Activated CD4-positive, alpha-beta T cell treated with anti-CD3 and anti-CD28 coated beads, Interleukin-2, amount 50 U/mL, for 4 hours (primary cell): ENCODE measurements at places on chromosomes 3 and 15.

DNA sequence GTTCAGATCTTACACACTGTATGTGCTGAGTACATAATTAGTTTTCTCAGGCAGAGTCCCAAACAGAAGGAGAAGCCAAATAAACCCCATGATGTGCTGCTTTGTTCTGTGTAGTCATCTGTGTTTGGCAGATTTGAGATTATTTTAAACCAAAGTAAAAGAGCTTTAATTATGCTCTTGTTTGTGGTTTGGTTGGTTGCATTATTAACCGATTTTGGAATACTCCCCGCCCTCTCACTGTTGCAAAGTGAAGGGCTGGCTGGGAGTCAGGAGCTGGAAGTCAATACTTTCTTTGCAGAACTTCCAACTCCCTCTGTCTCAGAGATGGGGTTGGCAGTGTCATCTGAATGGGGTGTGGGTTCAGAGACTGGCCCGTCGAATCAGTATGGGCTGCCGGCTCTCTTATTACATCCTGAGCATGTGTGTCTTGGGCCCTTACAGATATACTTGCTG is 34.4 kb downstream of the SLCO3A1 start:
- no peak for DNase-seq

- DNase-seq = no peak
Measured at GRCh38 chr3:143840636-143841035, 7.6 kb downstream of the SLC9A9 start.

DNA sequence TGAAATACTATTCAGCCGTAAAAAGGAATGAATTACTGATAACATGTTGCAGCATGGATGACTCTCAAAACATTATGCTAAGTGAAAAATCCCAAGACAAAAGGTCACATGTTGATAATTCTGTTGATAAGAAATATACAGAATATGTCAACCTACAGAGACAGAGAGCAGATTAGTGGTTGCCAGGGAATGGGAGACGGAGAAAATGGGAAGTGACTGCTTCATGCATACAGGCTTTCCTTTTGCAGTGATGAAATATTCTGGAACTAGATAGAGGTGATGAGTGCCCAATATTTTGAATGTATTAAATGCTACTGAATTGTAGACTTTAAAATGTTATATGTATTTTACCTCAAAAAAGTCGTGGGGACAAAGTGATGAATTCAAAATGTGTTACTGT is 56.2 kb downstream of the ABHD2 start:
- no peak for DNase-seq

DNA sequence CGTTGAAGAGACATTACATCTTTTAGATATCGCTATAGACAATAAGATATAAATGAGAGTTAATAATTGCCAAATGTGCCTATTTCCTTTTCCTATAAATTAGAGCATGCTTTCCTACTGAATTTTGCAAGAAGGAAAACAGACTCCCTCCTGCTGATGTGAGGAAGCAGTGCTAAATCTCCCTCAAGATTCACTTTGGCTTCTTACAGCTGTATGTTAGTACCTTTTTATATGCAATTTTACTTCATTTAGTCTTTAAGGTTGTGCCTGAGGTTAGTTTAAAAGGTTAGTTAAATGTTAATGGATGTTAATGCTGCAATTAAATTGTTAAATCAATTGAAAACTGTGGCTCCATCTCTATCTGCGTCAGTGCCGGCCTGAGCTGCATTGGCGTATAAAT is 728.8 kb downstream of the NR2F2 start:
- DNase-seq = no peak

DNA sequence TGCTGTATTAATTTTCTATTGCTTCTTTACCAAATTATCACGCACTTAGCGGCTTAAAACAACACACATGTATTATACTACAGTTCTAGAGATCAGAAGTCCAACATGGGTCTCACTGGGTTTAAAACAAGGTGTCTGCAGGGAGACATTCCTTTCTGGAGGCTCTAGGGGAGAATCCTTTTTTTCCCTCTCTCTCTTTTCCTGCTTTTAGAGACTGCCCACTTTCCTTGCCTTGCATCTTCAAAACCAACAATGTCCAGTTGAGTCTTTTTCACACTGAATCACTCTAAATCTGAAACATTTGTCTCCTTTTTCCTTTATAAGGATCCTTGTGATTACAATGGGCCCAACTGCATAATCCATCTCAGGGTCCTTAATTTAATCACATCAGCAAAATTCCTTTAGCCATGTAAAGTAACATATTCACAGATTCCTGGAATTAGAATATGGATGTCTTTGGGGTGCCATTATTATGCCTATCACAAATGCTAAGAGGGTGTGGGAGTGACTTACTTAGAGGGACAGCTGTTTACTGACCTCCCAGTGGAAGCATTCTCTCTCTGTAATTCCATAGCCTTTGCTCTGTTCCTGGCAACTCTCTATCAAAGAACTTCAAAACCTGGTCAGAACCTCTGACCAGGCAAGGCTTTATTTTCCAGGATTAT is 21.8 kb downstream of the CD200 start:
- no peak for DNase-seq

DNA sequence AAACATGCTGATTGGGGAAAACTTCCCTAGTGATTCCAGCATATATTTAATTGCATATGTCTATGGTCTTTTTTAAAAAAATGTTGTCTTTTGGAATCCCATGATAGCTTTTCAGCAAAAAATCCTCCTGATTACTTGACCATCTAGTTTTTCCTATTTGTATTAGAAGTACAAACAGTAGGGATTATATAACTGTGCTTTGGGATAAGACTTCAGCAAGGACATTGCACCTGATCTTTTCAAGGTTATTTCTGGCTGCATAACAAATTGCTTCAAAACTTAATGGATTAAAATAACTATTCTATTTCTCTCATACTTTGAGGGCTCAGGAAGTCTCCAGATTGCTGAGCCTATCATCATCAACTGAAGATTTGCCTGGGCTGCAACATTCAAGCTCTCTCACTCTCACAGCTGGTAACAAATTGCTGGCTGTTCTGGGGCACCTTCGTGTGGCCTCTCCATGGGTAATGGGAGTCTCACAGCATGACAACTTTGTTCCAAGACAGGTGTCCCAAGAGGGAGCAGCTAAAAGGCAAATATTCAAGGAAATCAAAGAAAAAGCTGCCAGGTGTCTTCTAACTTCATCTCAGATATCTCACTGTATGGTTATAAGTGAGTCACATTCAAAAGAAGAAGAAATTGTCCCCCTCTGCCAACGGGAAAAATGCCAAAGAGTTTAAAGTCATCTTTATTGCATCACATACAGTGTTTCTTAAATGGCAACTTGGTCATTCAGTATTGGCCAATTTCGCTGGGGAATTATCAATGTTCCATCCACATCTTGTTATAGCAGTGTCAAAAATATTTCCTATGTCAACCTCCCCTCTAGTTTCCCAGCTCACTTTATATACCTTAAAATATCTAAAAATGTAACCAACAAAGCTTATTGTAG is 644.5 kb upstream of the GRM7 start:
- no peak for DNase-seq
